Stimulated activated CD8-positive, alpha-beta memory T cell treated with anti-CD3 and anti-CD28 coated beads, Interleukin-2, amount 100 ng/mL, for 1 hour (primary cell): ENCODE measurements at places on chromosomes 1 and 21.

GRCh38 chr1:203477748-203478147, 2.1 kb downstream of the PRELP start:
- DNase-seq, result no peak

DNA sequence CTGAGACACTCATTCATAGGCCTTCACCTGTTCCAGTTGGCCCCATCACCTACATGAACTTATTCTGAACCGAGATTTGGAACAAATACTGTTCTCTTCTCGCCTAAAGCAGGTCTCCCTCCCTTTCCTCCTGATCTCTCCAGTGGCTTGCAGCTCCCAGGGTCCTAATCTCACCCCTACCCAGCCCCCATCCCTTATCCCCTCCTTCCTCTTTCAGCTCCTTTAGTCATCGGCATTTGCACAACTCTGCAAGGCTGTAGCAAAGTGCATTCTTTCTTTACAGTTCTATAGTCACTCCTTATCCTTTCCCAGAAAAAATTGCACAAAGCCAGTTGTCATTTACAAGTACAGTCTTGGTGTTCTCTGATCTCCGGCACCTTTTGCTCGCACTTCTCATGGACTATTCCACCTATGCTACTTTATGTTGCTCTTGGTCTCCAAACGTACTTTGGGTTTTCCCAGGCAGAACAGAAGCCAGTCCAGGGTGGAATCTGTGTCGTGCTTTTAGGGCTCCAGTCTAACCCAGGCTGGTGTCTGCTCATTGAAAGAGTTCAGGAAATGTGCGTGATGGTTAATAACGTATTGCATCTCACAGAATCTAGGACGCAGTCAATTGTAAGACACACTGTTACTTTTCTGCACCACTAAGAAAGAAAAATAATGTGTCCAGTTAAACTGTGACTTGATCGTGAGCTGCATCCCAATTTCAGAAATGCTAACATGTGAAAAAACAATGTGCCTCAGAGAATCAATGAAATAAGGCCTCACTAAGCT, 965 bp downstream of the ABCA4 start:
- DNase-seq, result no peak

- DNase-seq, result no peak
These were observed 20.2 kb upstream of the IVNS1ABP start for GRCh38 chr1:185337246-185337645.

- no peak for DNase-seq
These were observed 215.5 kb upstream of the USP25 start for GRCh38 chr21:15514073-15514946.

DNA sequence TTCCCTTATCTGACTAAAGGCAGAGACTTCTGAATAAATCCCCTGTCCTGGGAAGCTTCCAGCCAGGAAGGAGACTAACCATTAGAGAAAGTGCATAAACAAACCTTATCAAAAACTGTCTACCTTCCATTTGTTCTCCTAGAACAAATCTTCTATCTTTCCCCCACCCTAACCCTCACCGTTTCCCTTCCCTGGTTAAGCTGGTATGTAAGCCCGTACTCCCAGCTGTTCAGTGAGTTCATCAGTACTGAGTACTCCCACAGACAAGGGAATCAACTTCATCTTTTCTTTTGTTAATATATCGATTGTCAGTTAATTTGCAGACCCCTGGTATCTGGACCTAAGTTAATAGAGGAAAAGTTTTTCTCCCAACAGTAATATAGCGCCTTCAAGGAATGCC, 20.1 kb upstream of the COG2 start:
- DNase-seq, result no peak
